ENCODE measurements at places on chromosomes 13 and 19.

DNA sequence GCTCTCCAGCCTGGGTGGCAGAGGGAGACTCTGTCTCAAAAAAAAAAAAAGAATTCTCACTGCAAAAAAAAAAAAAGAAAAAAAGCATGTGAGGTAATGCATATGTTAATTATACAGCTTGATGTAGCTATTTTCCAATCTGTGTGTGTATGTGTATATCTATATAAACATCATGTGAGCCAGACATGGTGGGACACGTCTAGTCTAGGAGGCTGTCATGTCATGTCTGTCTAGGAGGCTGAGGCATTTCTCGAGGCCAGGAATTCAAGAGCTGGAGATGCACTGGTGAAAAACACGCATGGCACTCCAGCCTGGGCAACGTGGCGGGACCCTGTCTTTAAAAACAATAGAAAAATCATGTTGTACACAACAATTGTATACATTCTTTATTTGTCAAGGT, 6.9 kb upstream of the SBK3 start:
- no peak for DNase-seq

GRCh38 chr13:26664876-26665275, 95.7 kb downstream of the GPR12 start:
- no peak for DNase-seq

DNA sequence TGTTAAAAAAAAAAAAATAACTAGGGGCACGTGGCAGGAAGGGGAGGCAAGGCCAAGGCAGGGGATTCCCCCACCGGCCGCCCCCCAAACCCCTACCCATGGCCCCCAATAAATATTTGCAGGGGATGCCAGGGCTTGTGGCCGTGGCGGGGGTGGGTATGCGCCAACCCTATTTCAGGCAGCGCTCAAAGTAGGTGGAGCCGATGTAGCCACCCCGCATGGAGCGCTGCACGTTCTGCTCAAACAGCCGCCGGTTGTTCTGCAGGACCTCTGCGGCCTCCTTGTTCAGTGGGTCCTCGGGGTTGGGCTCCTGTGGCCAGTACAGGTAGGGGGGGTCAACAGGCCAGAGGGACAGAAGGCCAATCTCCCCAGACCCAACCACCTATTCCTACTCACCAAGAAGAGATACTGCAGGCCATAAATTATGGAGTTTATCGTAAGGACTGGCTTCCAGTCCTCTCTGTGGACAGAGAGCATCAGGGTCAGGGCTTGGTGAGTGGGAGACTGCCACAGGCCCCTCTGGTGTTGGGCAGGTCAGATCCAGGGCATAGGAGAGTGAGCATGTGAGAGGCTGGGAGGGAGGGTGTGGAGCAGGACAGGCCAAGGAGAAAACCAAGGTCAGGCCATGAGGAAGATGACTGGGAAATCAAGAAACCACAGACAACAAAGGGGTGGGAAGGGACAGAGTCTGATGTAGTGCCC, 1.2 kb upstream of the CHMP2A start:
- DNase-seq, result no peak

GRCh38 chr13:20165417-20166257, 4.8 kb upstream of the GJA3 start:
- DNase-seq, result no peak

GRCh38 chr13:39370048-39370447, 232.9 kb downstream of the LHFPL6 start:
- DNase-seq, result no peak

DNA sequence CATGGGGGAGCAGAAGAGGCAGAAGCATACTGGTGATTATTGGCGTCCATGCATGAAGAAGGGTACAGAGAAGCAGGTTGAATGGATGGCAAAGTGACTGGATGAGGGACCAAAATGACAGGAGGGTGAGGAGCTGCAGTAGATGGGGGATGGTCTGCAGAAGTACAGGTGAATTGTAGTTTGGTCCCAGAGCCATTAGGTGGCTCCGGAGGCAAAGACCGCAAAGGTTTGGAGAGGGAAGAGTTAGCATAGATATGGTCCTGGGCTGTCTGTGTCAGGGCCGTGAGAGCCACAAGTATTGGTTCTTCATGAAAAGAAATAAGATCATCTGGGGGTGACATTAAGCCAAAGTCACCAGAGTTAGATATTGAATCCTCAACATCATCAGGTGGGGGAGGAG, 59.0 kb upstream of the ZNF726 start:
- DNase-seq, result no peak

GRCh38 chr19:17473041-17473440, 2.7 kb downstream of the SLC27A1 start:
- DNase-seq, result no peak

DNA sequence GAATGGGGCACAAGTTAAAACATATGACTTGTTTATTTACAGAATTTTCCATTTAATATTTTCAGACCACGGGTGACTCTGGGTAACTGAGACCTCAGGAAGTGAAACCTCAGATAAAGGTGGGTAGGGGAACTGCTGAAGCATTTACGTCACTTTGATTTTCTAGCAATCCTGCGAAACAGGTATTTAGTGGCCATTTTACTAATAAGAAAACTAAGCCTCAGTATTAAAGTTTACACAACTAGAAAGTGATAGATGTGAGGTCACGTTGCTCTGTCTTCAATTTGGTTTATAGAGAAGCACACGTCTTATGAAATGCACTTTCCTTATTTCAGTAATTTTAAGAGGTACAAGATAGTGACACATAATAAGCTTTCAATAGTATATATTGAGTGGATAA, 402.8 kb downstream of the FGF9 start:
- no peak for DNase-seq

DNA sequence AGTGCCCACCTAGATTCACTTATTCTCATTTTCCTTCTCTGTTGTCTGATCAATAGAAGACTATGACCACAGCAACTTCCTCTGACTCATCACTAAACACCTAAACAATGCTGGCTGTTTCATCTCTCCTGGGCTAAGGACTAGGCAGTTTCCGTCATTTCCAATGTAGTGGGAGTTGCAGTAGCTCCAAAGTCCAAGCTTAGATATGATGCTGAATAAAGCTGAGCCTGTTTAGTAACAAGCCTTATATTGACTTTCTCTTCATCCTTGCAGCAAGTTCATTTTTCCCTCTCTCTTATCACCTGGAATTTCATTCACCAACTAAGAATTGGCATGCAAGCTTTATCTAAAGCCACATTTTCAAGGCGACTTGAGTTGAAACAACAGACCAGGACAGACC, 53.5 kb upstream of the PCDH9 start:
- DNase-seq, result no peak

GRCh38 chr13:66113882-66114526, 1116.1 kb downstream of the PCDH9 start:
- no peak for DNase-seq

GRCh38 chr13:29924482-29925350, 74.3 kb upstream of the UBL3 start:
- DNase-seq, result no peak

DNA sequence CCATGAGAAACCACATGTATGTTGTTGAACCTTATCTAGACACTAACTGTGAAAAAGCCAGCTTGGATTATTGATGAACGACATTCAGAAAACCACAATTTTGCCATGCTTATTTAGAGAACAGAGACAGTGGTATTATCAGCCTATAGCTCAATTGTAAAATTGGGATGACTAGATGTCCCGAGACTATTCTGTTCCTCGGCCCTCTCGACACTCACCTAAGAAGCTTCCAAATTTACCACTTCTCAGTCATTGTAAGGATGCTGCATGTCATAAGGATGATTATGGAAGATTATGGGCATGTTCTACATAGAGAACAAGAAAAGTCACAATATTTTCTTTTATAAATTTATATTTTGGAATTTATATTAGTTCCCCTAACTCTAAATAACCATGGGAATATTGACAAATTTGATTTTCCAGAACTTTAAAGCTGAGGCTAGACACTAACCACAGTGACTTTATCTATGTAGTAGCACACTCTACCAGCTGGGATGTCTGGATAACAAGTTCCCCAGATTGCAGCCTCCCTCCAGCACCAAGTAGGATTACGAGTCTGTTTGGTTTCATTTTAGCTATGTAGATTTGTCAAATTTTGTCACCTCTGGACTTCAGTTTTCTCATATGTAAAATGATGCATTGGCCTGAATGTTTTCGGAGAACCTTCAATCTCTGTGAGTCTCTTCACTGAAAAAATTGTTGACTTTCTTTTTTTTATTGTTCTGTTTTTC, 513.6 kb downstream of the IRS2 start:
- no peak for DNase-seq

DNA sequence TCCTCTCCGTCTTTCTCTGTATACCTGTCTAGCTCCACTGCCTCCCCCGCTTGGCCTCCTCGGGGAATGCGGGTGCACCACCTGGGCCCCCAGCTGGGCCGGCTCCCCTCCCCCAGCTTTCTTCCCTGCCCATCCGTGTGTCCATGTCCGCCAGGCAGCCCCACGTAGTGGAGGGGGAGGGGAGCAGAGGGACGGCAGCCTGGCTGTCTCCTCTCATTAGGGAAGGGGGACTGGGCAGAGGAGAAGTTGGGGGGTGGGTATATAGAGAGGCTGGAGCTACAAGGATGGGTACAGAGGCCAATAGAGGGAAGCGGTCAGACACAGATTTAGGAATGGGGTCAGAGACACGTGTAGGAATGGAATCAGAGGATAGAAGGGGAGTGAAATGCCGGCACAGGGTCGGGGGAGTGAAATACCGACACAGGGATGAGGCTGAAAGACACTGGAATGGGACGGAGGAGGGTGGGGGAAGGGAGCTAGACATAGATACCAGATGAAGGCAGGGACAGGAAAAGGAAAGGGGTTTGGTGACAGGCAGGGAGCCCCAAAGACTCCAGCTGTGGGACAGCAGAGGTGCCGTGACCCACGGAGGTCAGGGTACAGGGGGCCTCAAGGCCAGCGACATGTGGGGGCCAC, 2.8 kb downstream of the NECTIN2 start:
- no peak for DNase-seq

DNA sequence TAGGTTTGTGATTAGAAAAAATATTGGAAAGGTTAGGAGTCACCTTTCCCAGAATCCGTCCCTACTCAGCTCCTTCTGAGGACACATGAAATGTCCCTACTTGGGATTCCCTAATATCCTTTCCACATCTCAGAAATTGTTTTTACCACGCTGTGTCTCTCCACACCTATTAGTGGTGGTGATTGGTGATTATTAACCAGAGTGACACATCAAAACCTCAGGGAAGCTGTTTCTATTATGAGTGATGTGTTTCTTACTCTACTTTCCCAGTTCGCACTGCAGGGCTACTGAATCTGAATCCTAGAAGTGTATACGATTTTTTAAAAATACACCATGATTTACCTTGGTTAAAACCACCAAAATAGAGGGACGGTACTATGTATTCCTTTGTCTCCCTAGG, 460.8 kb downstream of the TBC1D4 start:
- DNase-seq, result no peak

- no peak for DNase-seq
Measured at GRCh38 chr13:105232439-105232838, 1303.0 kb downstream of the EFNB2 start.

GRCh38 chr19:39671739-39672363, 16.1 kb downstream of the LGALS16 start:
- DNase-seq, result peak; percentile 15

Measured in stimulated activated CD4-positive, alpha-beta T cell treated with anti-CD3 and anti-CD28 coated beads, Interleukin-12 subunit alpha, Interleukin-12 subunit beta, amount 100 ng/mL, for 48 hours (primary cell).